ENCODE measurements at places on chromosomes 1 and 21.

GRCh38 chr1:8365661-8366362, 47.9 kb downstream of the SLC45A1 start:
- no peak for DNase-seq

- DNase-seq = no peak
These were observed 102.8 kb downstream of the RHOU start for GRCh38 chr1:228837817-228838716.

GRCh38 chr1:206893380-206893779, 3.9 kb upstream of the IL24 start:
- no peak for DNase-seq

DNA sequence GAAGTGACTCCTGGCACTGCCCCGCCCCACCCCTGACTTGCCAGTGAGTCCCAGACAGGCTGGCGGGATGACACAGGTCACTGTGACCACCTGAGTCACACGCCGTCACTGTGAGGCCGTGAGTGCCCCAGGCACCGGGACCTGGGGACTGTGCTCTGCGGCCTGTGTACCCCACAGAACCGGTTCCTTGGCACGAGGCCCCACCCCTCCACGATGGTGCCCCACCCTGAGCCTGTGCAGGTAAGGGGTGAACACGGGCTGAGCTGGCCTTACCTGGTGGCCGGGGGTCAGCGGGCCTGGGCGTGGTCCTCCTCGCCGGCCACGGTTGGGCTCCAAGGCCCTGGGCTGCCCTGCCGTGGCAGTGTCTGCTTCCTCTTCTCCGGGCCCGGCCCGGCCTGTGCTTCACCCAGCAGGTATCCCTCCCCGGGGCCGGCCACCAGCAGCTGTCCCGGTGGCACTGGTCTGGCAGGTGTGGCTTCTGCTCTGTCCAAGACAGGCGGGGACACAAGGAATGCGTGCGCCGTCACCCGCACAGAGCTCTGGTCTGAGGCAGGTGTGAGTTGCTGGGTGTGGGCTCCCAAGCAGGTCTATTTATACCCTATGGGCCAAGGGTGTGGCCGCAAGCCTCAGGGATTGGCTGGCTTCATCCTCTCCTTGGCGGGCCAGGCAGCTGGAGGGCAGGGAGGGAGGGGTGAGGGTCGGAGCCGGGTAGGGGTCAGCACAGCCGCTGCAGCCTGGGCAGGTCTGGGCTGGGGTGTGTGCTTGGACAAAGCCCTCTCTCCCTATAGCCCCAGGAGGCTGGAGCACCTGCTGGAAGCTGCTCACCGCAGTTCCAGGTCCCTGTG, at the start of gene RNF223:
TSS of gene RNF223 (minus strand) at position 564 of the 845 bp plus-strand sequence. CDS start 1,740 bp downstream, outside the sequence.
- DNase-seq = no peak

- DNase-seq = no peak
These were observed 138.1 kb upstream of the KIF26B start for GRCh38 chr1:245016700-245017099.

GRCh38 chr1:152110365-152110859, 4.8 kb downstream of the TCHH start:
- DNase-seq = no peak

- no peak for DNase-seq
These were observed 315.5 kb downstream of the TGFB2 start for GRCh38 chr1:218660678-218661053.

DNA sequence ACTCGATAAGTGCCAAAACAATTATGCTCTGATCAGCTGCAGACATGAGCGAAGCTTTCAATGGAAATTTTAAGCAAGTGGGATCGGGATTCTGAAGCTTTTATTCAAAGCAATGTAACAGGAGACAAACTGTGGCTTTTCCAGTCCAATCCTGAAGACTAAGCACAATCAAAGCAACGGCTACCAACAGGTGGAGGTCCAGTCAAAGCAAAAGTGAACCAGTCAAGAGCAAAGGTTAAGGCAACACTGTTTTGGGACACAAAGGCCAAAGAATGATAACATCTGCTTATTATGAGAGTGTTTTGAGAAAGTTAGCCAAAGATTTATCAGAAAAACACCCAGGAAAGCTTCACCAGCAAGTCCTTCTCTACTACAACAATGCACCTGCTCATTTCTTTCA, 170.1 kb downstream of the SEC16B start:
- no peak for DNase-seq

DNA sequence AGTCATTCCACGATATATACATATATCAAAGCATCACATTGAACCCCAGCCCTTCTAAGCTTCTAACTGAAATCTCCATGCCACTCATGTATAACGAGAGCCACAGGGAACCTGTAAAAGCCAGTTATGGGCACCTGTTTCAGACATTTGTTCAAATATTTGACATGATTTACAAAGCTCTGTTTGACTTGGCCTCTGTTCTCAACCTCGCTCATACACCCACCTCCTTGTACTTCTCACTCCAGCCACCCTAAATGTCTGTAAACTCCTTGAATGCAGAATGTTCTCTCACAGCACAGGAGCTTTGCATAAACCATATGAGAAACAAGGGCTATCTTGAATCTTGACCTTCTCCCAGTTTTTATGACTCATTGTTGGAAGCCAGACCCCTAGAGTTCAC, 36.9 kb upstream of the CD2 start:
- no peak for DNase-seq

DNA sequence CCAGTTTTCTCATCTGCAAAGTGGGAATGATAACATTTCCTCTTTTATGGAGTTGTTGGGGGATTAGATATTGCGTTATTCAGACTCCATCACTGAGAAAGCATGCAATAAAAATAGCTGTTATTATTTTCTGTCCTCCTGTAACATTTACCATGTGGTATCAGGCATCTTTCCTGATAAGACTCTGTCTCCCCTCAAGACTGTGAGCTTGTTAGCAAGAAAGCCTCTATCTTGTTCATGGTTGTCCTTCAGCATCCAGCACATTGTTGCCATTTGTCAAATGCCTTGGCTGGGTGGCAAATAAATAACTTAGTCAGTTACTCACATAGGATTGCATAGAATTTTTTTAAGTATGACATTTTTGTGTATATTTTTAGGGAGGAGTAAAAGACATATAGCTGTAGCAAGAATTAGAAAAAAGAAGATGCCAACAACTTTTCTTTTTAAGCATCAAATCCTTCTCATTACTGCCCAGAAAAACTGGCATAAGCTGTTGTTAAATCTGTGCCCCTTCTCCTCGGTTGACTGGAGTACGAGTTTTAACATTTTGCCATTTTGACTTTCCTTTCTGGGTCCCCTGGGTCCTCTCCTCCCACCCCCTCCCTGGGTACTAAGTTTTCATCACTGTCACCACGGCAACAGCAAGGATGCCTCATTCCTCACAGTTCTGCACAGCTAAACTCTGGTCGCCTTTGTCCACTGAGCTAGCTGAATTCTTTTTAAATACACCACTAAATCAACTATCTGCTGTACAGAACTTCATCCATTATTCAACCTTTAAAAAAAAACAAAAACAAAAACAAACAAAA, 1.0 kb upstream of the JAM2 start:
- DNase-seq = no peak

- peak; percentile 43 for DNase-seq
These were observed 1.6 kb upstream of the KCND3 start for GRCh38 chr1:111990878-111991718.

DNA sequence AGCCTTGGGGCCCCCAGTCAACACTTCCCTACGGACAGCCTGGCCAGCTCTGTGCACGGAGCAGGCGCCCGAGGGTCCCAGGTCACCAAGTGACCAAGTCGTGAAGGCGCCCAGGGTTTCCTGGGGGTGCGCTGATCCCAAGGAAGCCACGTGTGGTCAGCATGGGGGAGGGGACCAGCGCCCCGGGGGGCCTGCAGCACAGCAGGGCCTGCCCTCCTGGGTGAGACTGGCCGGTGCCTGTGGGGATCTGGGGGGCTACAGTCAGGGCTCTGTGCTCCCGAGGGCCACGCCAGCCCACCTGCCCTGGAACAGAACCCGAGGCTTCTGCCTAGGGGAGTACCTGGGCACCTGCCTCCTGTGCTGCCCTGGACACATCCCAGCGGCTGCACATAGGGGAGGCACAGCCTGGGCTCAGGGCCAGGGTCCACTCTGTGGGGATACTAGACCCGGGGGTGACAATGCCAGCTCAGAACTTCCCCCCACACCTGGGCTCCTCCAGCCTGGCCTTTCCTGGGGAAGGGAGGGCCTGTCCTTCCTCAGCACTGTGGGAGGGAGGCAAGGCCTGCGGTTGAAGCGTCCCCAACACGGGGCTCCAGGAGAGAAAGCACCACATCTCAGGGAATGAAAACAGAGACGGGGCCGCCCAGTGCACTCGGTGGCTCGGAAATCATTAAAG, 6.2 kb upstream of the POFUT2 start:
- DNase-seq = no peak

DNA sequence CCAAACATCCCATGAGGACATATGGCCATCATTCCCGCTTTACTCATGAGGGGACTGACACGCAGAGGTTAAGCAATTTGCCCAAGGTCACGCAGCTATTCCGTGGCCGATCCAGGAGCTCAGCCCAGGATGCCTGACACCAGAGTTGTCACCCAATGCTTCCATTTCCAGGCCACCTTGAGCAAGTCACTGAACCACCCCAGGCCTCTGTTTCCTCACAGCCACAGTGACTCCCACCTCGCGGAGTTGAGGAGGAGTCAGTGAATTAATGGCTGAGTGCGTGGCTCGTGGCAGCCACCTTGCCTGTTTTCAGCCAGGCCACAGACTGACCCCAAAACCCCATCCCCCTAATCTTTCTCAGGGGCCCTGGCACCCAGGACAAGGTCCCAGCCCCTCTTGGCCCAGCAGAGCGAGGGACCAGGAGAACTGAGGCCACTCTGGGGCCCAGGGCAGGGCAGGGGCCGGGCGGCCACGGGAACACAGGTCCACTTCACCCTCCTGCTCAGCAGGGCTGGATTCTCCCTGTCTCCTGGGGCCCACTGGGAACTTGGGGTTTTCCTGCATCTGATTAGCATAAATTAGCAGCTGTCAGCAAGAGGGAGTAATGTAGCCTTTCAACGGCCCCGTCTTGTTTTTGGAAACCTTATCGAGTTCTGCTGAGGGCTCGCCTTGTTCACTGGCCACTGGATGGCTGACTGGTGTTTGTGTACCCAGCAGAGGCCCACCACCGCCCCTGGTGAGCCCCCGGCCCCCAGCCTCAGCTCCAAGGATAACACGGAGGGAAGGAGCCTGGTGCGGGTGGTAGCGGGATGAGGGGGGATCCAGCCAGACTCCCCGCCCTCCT, 19.7 kb upstream of the LAPTM5 start:
- no peak for DNase-seq

DNA sequence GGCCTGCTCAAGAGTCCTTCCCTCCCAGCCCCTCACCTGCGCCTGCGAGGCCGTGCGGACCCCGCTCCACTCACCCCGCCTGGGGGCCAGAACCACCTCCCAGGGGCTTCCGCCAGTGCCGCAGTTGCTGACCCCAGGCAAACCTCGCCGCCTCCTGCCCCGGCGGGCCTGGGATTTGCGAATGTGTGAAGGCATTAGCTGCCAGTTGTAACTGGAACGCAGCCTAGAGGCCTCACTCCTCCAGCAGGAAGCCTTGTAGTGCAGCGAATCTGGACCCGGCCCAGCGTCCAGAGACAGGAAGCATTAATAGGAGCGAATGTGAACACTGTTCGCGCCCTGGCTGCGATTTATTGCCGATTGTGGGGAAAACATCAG, 140.9 kb upstream of the ARHGEF16 start:
- peak; percentile 59 for DNase-seq

GRCh38 chr21:39385299-39386145, 36.6 kb upstream of the HMGN1 start:
- DNase-seq = peak; percentile 59

- DNase-seq = no peak
These were observed 64.6 kb upstream of the AK4 start for GRCh38 chr1:65083263-65083896.

GRCh38 chr21:31929548-31929947, 56.7 kb downstream of the HUNK start:
- no peak for DNase-seq

DNA sequence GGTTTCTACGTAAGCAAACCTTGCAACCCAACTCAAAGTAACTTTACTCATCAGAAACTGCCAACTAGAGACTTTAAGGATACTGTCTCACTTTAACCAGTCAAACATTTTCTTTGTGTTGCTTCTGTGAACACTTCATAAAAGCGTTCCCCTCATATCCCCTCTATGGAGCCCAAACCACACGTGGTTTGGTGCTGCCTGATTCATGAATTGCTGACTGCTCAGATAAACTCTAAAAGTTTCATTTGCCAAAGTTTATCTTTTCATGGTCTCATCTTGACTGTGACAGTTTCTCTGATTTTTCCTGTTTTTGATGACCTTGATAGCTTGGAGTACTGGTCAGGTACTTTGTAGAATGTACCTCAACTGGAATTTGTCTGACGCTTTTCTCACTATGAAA, 14.6 kb upstream of the RWDD3 start:
- DNase-seq = no peak

GRCh38 chr1:34842952-34843371, 16.6 kb downstream of the SMIM12 start:
- no peak for DNase-seq

DNA sequence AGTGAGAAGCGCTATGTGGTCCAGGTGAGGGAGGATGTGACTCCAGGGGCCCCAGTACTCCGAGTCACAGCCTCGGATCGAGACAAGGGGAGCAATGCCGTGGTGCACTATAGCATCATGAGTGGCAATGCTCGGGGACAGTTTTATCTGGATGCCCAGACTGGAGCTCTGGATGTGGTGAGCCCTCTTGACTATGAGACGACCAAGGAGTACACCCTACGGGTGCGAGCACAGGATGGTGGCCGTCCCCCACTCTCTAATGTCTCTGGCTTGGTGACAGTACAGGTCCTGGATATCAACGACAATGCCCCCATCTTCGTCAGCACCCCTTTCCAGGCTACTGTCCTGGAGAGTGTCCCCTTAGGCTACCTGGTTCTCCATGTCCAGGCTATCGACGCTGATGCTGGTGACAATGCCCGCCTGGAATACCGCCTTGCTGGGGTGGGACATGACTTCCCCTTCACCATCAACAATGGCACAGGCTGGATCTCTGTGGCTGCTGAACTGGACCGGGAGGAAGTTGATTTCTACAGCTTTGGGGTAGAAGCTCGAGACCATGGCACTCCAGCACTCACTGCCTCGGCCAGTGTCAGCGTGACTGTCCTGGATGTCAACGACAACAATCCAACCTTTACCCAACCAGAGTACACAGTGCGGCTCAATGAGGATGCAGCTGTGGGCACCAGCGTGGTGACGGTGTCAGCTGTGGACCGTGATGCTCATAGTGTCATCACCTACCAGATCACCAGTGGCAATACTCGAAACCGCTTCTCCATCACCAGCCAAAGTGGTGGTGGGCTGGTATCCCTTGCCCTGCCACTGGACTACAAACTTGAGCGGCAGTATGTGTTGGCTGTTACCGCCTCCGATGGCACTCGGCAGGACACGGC, 2.2 kb downstream of the CELSR2 start:
- no peak for DNase-seq

Measured in urinary bladder (tissue), 4 donors.